ENCODE measurements at places on chromosomes 4 and X.

GRCh38 chr4:6504900-6505496 lies 32.6 kb upstream of the PPP2R2C start:
- no peak for DNase-seq

GRCh38 chr4:2930135-2930757 lies 33.0 kb downstream of the NOP14 start:
- DNase-seq: no peak

DNA sequence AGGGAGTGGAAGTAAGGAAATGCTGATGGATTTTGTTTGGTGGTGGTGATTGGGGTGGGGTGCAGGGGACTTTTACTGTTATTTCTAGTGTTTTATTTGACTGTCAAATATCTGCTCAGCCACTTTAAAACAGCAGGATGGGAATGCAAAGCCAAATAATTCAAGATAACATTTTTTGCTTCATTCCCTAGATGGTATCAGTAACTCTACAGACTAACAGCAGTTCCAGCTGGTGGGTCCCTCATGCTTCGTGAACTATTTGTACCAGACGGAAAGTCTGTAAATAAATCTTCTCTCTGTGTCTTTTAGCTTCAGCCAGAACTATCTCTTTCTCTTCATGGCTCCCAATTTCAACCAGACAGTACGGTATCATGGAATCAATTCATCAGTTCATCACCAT lies 27.5 kb downstream of the GPR143 start:
- no peak for DNase-seq

DNA sequence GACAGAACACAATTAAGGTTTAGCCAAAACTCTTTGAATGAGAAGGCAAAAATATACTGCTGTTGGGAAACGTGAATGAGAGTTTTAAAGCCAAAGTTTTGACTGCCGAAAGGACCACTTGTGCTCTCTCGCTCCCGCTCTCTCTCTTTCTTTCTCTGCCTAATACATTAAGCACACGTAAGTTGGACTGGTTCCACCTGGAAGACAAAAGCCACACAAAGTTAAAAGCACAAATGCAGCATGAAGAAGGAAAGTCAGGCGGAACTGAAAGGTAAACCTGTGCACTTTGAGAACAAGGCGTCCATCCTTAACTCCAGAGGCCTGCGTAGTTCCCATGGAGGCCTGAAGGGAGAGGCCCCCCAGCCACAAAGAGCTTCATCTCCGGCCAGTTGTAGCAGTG lies 1.9 kb downstream of the DCAF12L2 start:
- DNase-seq: no peak

- DNase-seq: no peak
Measured at GRCh38 chr4:186875476-186875875, 151.8 kb upstream of the FAT1 start.

- DNase-seq: no peak
Measured at GRCh38 chrX:23435108-23435507, 100.5 kb downstream of the PTCHD1 start.

Data from right forelimb (tissue), 1 donor.